ENCODE measurements at places on chromosomes 12 and 14.

DNA sequence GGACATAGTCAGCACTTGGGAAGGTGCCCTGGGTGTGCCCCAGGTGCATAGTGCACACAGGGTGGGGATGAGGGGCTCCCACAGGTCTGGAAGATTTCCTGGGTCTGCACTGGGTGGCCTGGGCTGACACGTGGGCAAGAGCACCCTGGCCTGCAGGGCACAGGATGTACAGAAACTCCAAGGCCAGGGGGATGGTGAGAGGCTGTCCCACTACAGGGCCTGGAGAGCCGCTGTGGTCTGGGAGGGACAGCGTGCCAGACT, 35.8 kb upstream of the PPP1R13B start:
- DNase-seq = no peak

GRCh38 chr12:39344926-39345325, 98.0 kb downstream of the KIF21A start:
- DNase-seq = no peak

- peak; percentile 89 for DNase-seq
Observed at GRCh38 chr14:95442633-95443021, 73.8 kb downstream of the SYNE3 start.

DNA sequence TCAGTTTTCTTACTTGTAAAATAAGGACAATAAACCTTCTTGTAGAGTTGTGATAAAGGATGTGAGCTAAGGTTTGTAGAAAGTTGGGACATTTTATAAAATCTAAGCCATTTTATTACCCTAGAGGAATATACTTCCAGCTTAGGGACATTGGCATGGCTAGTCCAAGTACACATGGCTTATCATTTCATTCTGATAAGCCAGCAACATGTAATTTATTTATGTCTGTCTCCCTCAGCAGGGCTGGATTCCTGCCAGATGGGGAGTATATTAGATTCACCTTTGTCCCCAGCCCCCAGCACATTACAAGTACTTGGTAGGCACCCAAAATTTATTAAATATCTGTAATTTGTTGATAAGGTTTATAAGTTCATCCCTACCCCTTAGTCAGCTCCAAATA, 6.3 kb upstream of the ATG14 start:
- no peak for DNase-seq

GRCh38 chr12:51519755-51520154, 71.3 kb upstream of the SCN8A start:
- DNase-seq = no peak

DNA sequence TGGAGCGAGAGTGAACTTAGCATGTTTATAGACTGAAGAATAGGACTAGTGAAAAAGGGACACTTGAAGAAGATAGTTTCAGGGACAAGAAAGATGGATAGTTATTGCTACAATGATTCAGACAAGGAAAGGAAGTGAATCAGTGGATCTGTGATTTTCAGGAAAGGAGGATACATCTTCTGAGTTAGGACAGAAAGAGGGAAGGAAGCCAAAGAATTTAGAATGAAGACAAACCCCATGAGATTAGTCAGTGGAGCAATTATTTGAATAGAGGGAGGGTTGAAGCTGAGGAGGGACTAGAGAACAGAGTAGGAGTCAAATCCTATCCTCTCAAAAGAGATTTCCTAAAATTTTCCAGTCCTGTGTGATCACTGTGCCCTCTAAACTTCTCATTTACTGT, 282.7 kb downstream of the AKAP6 start:
- no peak for DNase-seq

DNA sequence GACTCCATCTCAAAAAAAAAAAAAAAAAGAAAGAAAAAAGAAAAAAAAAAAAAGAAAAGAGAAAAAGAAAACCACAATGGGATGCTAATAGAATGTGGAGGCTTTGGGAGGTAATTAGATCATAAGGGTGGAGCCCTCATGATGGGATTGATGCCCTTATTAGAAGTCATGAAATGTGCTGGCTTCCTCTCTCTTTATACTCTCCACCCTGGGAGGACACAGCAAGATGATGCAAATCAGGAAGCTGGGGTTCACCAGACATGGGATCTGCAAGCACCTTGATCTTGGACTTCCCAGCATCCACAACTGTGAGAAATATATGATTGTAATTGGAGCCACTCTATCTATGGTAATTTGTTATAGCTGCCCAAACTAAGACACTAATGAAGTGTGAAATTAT, 13.4 kb upstream of the DRAM1 start:
- no peak for DNase-seq

DNA sequence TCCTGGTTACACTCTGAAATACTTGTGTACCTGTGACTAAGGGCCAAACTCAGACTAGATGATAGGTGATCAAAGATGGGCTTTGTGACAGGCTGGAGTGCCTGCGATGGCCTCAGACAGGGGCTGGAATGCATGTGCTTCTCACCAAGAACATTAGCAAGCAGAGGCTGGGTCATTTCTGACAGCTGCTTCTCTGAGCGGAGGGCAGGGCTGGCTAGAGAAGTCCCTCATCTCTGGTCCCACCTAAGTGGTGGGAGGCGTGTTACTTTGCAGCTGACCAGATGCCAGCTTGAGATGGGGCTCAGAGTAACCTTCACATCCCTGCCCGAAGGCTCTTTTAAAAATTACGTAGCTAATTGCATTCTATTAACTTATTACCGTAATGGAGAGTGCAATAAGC, 106.8 kb upstream of the RTL1 start:
- DNase-seq = no peak

Data from left ventricle myocardium superior (tissue), 1 donor.